ENCODE measurements at places on chromosomes 7 and 10.

- DNase-seq: no peak
Measured at GRCh38 chr7:1691601-1692514, 21.8 kb downstream of the ELFN1 start.

DNA sequence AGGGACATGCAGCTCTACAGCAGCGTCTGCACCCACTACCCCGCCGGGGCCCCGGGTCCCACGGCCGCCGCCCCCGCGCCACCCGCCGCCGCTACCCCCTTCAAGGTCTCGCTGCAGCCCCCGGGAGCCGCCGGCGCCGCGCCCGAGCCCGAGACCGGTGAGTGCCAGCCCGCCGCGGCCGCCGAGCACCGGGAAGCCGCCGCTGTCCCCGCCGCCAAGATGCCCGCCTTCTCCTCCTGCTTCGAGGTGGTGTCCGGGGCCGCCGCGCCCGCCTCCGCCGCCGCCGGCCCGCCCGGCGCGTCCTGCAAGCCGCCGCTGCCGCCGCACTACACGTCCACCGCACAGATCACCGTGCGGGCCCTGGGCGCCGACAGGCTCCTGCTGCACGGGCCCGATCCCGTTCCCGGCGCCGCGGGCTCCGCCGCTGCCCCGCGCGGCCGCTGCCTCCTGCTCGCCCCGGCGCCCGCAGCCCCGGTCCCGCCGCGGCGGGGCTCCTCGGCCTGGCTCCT is 631 bp downstream of the OTUD1 start:
- DNase-seq: no peak

DNA sequence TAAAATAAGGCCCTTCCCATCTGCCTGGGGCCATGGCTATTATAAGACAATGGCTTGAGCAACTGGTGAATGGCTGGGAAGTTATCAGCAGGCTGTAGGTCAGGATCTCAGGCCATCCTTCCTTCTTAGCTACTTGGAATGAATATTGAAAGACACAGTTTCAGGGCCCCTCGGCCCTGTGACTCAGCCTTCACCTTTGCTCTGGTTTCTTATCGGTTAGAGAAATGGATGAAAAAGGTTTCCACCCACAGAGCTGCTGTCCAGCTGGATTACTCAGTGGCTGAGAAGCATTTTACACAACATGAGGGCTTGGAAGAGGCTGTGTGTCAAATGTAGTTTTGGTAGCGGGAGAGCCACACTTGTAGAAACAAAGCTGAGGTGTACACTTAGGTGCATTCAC is 9.4 kb downstream of the ACSL5 start:
- peak; percentile 54 for DNase-seq

GRCh38 chr10:75431180-75432111 is at the start of gene LRMDA:
TSS of gene LRMDA (plus strand) at chr10:75431624.
- no peak for DNase-seq

GRCh38 chr10:6999232-6999925 is 411.5 kb downstream of the SFMBT2 start:
- no peak for DNase-seq

DNA sequence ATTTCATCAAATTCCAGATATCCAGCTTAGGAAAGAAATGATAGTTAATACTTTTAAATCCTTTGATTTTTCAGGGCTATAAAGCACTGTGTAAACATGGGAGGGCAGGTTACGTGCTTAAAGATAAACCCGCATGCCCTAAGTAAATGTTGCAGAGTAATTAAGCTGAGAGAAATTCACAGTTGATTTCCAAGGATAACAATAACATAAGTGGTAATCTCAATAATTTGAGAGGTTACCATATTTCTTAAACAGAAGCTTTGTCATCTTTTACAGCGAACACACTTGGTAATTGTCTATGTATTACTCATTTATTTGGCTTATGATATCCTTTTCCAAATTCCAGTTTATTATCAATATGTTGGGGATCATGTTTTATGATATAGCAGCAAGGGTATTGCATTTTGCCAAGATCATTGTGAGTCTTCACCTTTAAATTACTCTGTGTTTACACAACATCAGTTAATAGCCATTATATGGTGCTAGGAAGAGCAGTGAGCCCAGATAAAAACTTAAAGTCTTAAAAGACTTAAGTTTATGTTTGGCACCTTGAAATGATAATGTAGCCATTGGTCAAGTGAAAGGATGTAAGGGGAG is 15.4 kb downstream of the MGAM start:
- DNase-seq: no peak

DNA sequence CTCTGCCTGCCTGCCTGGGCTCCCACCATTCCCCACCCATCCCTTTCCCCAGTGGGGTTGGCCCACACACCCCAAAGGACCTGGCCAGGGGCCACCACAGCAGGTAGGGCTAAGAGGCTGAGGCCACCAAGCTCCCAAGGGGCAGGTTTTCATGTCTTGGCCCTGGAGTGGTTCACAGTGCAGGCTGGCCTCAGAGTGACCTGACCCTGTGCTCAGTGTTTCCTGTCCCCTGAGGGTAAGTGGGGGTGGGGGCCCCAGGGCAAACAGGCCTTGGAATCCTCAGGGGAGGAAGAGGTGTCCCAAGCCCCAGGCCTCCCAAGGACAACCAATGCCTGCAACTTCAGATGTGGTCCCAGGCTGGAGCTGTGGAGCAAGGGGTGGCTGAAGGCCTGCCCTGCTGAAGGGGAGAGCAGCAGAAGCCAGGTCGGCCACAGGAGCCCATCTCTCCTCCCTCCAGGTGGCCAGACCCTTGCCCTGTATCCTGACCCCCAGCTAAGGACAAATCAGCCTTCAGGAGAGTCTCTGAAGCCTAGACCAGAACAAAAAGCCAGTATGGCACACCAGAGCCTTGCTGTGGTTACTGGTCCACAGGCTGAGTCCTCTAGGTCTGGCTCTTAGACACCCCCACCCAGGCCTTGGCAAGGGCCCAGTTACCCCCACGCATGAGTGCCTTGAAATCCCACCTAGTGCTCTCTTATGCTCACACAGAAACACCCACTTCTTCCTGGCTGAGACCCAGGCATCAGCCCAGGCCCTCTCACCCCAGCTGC is 27.6 kb downstream of the POLL start:
- DNase-seq: no peak

- DNase-seq: no peak
Measured at GRCh38 chr7:920351-921070, 34.0 kb downstream of the ADAP1 start.

DNA sequence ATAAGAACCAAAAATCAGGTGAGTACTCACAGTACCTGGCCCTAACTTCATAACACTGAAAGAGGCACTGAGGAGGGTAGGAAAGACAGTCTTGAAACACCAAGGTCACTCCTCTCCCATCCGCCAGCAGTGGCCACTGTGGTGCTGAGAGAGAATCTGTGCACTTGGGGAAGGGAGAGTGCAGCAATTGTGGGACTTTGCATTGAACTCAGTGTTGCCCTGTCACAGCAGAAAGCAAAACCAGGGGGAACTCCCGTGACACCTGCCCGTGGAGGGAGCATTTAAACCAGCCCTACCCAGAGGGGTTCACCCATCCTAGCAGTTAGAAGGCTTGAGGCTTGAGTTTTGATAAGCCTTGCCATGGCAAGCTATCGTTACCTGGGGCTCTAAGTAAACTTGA is 35.2 kb upstream of the MAP3K8 start:
- DNase-seq: no peak

GRCh38 chr10:82874671-82875070 is 999.7 kb downstream of the NRG3 start:
- peak; percentile 9 for DNase-seq

DNA sequence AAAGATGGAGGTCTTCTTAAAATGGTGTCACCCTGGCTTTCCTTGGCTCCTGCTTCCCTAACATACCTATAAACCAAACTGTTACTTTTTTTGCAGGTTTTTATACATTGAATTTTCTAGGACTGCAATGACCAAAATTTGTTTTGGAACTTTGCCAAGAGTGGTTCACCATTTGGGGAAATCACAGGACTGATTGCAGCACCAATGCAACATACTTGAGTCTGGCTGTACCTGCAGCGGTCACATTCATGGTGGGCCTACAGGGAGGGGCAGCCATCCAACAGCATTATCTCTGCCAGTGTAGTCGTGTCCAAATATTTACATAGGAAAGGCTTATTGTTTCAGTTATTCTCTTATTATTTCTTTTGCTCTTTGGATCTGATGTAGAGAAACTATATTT is 69.0 kb downstream of the HACD1 start:
- peak; percentile 26 for DNase-seq

DNA sequence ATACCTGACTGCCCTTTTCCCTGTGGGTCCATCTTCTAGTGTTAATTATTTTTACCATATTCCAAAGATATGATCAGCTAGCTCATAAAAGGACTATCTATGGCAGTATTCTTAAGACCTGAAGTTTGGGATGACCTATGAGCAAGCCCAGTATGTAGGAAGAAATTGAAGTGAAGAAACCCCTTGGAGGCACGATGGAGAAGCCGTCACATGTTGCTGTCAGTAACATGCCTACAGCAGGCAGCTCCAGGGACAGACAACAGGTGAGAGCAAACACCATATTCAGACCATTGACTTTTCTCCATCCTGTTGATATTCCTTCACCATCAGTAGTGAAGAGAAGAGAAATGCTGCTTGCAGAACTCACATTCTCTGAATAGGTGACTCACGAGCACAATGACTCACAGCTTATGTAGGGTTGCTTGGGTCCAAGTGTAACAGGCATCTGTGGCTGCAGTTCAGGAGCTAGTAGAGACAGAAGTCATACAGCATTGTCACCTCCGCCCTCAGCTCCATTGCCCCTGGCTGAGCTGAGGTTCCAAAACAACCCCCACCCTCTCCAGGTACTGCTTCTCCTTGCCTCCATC is 8.4 kb upstream of the LYZL2 start:
- peak; percentile 89 for DNase-seq

GRCh38 chr10:129958629-129959543 is 5.2 kb downstream of the EBF3 start:
- no peak for DNase-seq

GRCh38 chr7:46586406-46586805 is 665.3 kb upstream of the IGFBP3 start:
- DNase-seq: no peak

DNA sequence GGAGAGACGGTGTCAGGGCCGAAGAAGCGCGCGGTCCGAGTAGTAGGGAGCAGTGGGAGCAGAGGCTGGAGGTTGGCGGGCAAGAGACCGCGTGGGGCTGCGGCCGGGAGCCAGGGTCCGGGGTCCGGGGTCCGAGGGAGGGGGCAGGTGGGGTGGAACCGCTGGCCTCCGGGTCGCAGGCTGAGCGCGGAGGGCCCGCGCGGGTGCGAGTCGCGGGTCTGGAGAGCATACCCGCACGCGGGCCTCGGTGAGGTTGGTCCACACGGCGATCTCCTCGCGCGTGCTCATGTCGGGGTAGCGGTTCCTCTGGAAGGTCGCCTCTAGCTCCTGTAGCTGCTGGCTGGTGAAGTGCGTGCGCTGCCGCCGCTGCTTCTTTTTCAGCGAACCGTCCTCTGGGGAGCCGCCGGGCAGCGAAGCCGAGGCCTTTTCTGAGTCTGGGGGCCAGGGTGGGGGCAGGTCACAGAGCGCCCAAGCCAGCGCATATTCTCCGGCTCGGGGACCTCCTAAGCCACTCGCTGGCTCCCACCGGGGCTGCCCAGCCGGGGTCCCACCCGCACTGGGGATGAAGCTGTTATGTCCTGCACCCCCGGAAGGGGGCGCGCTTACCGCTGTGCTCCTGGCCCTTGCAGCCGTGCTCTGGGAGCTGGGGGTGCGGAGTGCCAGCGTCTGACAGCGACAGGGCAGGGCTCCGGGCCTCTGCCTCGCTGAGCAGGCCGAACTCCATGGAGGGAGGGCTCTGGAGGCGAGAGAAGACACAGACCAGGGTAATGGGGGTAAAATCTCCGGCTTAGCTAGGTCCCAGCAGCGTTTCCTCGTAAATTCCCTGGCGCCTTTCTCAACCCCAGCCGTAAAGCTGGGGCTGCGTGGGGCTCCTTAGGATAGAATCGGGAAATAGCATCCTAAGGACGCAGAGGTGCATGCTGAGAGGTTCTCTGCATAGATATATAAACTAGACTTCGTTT is 5.5 kb downstream of the ELOVL3 start:
- no peak for DNase-seq

DNA sequence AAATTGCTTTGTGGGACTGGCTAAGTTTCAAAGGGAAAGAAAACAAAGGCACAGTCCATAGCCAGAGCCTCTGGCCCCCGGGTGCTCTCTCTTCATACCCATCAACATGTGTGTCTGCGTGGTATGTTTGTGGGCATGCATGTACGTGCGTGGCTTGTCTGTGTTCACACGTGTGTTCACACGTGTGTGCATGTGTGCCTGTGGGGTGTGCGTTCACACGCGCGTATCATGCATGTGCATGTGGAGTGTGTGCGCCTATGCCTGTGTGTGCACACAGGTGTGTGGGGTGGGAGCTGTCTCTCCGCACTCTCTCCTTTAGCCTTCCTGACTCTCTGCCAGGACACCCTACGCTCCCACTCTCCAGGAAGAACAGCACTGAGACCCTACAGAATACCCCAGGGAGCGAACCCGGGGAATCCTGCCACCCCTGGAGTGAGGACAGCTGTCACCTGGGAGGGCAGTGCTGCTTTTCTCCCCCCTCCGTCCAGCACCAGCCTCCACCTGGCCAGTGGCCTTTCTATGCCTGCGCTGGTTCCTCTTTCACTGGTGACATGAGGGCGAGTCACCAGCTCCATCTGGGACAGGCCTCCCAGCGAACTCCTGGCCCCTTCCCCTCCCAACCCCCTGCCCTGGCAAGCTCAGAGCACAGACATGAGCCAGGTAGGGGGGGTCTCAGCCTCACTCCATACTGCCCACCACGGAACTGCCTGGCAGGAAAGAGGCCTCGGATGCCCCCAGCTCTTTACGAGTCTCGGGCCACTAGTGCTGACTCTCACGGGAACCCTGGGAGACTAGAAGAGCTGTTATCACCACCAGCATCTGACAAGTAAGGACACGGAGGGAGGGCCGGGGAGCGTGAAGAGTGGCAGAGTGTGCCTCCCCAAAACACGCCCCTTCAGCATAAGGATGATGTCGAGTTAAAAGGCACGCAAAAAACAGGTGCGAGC is 16.5 kb downstream of the WDR86 start:
- DNase-seq: no peak

DNA sequence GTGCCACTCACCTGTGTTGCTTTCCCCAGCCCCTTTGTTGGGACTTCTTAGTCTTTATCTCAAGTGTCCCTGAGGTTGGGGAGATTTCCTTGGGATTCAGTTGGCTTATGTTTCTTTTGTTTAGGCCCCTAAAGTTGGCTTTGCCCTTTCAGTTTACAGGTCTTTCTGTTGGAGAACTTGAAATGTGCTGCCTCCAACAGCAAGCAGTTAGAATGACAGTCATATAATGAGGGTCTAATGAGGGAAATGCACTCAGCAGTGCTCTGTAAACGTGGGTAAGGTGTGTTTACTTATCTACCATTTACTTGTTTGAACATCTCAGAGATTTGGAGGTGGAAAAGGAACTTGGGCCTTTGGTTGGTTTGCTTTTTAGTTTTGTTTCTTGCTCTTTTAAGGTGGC is 191.4 kb upstream of the STK17A start:
- DNase-seq: no peak

DNA sequence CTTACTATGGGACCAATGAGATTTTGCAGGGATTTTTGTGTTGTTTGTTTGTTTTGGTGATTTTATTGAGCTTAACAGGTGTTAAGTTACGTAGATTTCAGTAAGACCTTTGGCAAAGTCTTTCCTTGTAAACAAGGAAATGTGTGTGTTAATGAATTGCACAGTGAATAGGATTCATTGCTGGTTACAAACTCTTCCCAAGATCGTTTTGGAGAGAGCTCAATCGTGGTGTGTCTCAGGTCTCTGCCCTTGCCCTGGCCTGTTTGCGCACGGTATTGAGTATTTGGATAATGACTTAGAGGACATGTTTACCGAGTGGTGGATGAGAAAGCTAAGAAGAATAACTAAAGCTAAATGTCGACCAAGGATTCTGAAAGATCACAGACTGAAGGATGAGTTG is 41.9 kb downstream of the PRPF18 start:
- DNase-seq: no peak

GRCh38 chr7:54995610-54996363 is 23.0 kb upstream of the EGFR start:
- peak; percentile 53 for DNase-seq

Measured in astrocyte of the spinal cord (primary cell).